ENCODE measurements at places on chromosomes 11 and 22. TPM values are rescaled to one million over a fixed set of nuclear protein-coding genes. Genes with fewer than 3 reads are reported as not detected.

DNA sequence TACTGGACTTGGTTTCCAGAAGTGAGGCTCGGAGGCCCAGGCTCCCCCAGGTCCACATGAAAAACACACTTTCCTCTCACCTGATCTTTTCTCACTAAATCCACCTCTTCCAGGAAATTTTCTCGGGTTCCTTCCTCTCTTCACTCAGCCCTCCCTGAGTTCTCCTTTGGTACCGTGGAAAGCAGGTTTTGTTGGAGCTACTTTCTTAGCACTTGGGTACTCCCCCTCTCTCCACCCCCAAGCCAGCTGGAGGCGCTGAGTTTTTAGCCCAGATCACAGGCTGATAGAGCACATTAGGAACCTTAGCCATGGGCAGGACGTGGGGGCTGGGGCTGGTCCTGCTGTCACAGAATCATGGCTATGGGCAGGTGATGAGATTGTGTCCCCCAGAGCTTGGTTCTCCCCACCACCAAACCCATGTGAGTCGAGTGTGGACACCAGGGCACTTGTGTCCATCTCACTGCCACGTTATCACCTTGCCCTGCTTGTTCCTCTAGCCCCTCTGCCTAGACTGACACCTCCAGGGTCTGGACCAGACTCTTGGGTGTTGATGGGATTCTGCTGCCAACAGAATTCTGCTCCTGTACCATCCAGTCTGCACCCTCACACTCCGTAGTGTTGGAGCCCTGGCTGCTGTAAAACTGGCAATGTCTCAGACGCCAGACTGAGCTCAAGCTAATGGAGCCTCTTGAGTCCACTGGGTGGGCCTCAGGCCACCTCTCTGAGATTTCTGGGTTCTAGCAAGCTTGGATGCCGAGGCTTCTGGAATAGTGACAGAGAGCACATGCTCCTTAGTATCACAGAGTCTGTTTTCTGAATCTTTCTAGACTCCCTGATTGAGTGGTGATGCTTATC lies 74.9 kb upstream of the NARS2 start:
- peak; percentile 31 for DNase-seq

Gene PHOX2A
- total RNA-seq: not detected

Gene ART5
- not detected for total RNA-seq

GRCh38 chr11:41281131-41281742 lies 178.2 kb downstream of the LRRC4C start:
- no peak for DNase-seq

GRCh38 chr11:44270403-44271273 lies 39.3 kb downstream of the ALX4 start:
- no peak for DNase-seq

GRCh38 chr22:49604732-49605302 lies 222.9 kb downstream of the BRD1 start:
- no peak for DNase-seq

Gene MEI1
- 45.9 TPM for total RNA-seq

Gene CARD10
- not detected for total RNA-seq

DNA sequence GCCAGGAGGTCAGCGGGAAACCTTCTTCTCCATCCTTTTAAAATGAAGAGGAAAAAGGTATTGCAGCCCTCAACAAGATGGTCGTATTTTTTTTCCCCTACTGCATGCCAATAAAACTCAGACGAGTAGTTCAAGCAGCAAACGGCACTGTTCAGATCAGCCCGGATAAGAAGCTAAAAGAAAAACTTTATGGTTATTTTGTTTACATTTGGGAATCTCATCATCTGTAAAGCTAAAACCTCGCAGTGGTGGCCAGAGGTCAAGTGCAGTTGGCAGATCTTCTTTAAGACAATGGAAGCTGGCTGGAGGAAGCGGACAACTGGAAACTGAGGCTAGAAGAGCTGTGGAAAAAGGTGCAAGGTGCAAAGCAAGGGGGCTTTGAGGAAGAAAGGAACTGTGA lies 31.0 kb upstream of the CHRM4 start:
- no peak for DNase-seq

GRCh38 chr22:31828739-31829138 lies 74.9 kb downstream of the DEPDC5 start:
- DNase-seq: no peak

DNA sequence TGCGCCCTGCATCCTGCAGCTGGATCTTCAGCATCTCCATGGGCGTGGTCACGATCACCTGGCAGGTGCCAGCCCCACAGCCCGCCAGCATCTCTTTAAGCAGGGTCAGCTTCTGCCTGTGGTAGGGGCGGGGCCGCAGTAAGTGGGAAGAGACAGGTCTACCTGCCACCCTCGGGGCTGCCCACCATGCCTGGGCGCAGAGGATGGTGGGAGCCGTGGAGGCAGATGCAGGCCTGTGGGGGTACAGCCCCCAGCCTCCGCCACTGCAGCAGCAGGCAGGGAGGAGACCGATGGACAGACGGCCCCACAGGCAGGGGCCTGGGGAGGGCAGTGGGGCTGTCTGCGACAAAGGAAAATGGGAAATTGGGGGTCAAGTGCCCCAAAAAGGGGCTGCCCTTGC lies 3.0 kb upstream of the CEND1 start:
- no peak for DNase-seq

DNA sequence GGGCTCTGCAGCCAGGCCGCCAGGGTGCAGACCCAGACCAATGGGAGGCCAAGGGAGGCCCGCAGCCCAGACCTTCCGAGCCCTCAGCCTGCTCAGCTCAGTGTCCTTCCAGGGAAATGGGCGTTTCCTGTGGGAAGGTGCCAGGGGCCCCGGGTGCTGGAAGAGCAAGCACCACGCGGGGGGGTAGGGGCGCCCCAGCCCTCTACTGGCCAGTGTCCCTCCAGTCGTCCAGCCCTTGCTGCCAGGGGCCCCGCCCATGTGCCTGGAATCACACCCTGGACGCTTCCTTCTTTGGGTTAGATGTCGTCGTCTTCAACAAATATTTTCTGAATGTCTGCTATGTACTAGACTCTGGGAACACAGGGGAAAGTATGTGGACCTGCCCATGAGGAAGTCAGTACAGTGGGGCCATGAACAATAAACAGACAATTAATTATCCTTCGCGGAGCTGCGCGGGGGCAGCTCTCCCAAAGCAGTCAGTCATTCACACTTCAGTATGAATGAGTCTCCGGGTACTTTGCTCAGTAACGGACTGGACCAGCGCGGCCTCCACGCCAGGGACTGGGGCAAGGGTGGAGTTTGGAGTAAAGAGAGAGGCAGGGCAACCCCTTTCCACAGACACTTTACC lies 60.2 kb downstream of the CDKN1C start:
- no peak for DNase-seq

DNA sequence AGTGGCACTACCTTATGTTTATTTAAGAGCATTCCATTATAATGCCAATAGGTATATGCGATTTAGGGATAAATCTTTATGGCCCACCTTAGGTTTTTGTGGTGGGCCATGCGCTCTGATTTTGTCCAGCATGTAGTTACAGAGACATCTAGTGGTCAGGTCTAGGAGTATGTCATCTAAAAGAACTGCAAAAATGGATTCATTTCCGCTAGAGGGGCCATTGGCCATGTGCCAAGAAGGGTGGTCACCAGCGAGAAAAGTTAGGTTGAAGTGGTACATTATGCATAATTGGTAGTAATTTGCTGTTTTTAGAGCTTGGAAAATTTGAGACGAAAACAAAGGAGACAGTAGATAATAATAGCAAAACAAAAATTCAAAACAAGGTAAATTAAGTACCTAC lies 27.7 kb downstream of the LRRC4C start:
- DNase-seq: no peak

GRCh38 chr22:45511847-45512261 lies 9.2 kb downstream of the FBLN1 start:
- no peak for DNase-seq

DNA sequence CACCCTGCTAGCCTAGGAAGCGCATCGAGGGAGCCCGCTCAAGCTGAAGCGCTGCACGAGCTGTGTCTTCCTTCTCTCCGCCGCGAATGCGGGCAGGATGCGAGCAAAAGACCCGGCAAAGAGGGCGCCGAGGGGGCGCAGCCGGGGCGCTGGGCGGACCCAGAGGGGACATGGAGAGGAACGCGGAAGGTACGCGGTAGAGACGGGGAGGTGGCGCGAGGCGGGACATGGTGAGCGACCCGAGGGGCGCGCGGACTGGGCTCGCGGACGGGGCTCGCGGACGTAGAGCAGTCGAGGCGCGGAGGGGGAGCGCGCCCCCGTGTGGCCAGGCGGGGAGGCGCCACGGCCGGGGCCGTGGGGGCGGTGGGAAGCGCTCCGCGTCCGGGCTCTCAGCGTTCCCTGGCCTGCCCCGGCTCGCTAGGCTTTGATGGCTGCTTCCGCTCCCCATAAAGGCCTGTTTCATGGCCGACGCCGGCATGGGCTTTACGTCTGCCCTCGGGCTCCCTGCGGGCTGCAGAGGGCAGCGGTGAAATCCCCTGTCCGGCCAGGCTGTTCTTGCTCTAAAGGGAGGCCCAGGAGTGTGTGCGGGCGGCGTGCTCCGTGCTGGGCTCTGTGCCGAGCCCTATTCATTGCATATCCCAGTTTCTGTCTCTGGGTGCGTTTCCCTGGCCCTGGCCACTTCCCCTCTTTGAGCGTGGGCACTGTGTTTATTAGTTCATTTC lies 31.2 kb upstream of the TRIM29 start:
- DNase-seq: peak; percentile 67

- DNase-seq: no peak
Measured at GRCh38 chr11:79055856-79056631, 384.8 kb downstream of the TENM4 start.

DNA sequence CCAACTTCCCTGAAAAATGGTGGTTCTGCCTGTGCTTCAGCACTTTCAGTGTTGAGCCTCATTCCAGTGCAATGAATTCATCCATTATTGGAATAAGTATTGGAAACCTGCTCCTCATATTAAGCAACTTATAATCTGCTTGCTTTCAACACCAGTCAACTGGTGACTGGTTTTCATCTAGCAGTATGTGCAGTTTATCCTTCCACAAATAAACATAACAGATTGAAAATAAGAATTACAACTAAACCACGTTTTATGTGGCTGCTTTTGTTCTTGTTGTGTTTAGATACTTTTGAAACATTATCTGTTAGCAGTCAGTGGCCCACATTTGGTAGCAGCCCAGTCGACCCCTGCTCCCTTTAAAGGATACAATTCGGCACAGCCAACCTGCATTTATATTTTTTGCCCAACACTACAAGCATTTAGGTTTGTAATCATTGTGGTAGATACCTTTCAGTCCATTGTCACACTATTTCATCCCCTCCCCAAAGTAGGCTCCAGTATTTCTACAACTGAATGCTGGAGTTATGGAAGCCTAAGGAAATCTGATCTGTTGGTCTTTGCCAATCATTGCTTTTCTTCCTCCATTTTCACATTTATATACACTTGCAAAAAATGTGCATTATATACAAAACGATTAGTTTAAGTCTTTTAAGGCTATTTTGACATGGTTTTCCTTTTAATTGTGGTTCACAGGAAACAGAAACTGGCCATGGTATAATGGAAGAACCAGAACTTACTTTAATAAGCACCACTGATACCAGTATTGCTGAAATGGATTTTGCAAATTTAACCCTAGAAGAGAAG lies 13.1 kb downstream of the TAF1D start:
- DNase-seq: no peak

Gene LRRC74B
- total RNA-seq: not detected

- peak; percentile 78 for DNase-seq
Measured at GRCh38 chr11:86291466-86292262, 10.4 kb upstream of the HIKESHI start.

Gene OR51A7
- total RNA-seq: not detected

Gene STK33
- 1.8 TPM for total RNA-seq

- no peak for DNase-seq
Measured at GRCh38 chr11:75946531-75947530, 131.8 kb downstream of the UVRAG start.

Gene RAG2
- total RNA-seq: not detected

DNA sequence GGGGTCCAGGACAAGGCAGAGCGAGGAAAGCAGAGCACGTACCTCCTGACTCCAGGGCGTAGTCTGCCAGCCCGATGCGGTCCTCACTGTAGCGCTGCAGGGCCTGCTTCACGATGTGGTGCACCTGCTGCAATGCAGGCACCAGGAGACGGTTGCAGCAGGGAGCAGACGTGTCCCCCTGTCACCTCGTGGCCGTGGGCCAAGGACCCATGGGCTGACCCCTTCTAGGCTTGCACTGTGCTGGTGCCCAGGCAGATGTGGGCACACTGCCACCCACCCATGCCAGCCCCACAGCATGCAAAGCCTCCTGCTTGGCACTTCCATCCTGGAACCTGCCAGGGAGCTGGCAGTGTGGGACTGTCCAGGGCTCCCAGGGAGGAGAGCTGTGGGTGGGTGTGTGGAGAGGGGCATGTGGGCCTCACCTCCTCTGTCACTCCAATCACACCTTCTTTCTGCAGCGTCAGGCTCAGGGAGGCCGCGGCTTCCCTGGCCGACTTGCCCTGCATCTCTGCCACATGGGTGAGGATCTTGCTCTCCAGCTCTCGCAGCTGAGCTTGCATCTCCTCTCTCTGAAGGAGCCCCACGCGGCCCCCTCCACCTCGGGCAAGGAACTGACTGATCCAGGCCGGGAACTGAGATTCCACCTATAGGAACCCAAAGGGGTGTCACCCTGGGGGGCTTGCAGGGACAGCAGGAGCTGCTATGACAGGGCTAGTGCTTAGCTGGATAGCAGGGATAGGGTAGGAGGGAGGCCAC lies 16.3 kb downstream of the SUN2 start:
- DNase-seq: no peak

GRCh38 chr11:96277696-96278038 lies 65.3 kb downstream of the MAML2 start:
- no peak for DNase-seq

GRCh38 chr22:46436595-46437175 lies 100.7 kb downstream of the CELSR1 start:
- DNase-seq: no peak

Gene FOLR2
- not detected for total RNA-seq

Gene SPTBN2
- total RNA-seq: 0.52 TPM
